ENCODE measurements at places on chromosomes 3 and 15.

DNA sequence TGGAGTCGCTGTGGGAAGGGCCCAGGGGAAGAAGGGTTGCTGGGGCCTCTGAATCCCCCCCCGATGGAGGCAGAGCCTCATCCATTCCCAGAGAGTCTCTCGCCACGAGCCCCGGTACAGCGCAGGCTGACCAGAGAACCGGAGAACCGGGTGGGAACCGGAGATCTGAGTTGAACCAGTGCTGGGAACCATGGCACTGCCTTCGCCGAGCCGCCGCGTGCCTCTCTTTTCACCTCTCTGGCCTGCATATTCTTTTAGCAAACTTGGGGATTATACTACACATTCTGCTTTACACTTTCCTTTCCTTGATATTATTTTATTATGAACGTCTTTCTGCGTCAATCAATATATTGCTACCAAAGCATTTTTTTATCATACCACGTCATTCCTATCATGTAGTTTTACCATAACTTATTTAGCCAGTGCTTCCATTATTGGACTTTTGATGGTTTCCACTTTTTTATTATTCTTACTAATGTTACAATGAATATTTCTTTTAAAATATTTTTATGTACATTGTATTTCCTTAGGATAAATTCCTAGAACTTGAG, 7.2 kb downstream of the NRROS start:
- no peak for DNase-seq

DNA sequence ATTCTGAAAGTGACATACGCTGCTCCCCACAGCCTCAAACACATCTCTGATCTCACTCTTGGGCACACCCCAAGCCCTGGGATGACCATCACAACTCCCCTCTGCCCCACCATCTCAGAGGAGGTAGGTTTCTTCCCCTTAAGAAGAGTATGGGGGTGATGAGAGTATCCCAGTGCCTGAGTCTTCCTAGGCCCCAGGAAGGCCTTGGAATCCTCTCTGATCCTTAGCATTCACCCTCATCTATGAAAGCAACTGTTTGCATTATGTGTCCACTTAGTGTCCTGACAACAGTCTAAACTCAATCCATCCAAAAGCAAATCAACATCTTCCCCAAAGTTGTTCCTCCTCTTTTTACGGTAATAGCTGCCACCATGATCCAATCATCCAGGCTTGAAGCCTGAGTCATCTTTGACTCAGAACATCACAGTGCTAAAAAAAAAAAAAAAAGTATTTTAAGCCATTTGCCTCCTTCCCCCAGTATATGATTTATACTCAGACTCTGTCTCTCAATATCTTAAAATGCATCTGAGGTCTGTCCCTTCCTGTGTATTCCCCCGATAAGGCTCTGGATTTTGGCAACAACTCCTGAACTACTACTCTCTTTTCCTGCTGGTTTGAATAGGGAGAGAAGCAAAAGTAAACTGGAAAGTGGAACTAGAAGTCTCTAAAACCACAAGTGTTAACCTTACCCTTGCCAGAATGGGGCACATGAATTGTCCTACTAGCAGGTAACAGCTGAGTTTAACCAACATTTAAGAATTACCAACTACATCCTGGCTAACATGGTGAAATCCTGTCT, 22.5 kb downstream of the POPDC2 start:
- no peak for DNase-seq

GRCh38 chr3:33428734-33429133, 11.5 kb downstream of the UBP1 start:
- no peak for DNase-seq

- DNase-seq = no peak
These were observed 254.4 kb upstream of the GPR149 start for GRCh38 chr3:154684440-154684839.

DNA sequence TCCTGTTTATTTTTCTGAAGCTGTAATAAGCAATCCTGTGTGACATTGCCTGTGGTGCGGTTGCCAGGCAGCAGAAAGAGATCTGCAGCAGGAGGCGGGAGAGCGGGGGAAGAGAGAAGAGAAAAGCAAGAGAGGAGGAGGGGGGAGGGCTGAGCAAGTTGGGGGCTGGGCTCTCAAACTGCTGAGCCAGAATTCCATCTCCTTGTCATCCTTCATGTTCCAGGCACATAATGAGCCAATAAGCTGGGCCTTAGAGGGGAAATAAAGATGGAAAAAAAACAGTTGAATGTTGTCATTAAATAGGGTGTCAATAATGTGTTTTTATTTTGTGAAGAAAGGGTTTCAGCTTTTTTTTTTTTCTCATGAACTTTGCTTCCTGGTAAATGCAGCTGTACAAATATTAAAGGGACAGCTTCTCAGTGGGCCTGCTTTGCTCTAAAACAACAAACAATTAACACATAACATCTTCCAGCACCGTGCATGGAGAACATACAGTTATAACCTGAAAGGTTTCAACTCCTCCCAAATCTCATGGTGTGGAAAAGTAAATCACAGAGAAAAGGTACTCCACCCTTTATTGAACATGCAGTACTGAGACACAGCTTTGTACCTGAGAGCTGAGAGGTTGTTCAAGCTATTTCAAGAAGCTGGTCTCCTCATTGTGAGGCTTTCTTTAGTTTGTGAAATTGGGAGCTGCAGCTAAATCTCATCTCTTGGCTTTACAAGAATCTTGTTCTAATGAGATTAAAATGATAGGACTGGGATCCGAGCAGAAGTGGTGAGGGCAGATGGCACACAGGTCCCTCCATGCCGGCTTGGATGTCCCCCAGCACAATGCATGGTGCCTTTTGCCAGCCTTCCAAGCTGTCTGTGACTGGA, 451.1 kb upstream of the KCNMB2 start:
- no peak for DNase-seq

GRCh38 chr3:38608086-38608775, 41.3 kb downstream of the SCN5A start:
- DNase-seq = no peak

GRCh38 chr3:40532252-40532651, 7.5 kb downstream of the ZNF621 start:
- no peak for DNase-seq

GRCh38 chr3:101938262-101938847, 89.0 kb downstream of the NFKBIZ start:
- no peak for DNase-seq

All from KG1 (cell line).